ENCODE measurements at places on chromosomes 1 and 21.

DNA sequence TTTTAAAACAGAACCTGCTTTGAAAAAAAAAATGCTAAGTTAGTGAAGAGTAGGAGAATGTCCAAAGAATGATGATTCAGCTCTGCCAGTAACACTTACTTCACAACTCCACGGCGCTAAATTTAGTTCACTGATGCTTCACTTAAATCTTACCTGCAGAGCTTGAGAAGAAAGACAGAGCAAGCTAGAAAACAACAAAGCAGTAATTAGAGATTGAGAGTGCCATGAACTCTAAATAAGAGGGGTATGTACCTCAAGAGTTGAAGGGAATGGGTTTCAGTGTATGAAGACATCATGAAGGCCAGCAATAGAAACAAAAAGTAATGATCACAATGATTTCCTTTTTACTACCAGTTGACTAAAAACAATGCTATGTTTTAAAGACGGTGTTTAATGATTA lies 32.8 kb downstream of the EPRS1 start:
- peak; percentile 41 for DNase-seq

DNA sequence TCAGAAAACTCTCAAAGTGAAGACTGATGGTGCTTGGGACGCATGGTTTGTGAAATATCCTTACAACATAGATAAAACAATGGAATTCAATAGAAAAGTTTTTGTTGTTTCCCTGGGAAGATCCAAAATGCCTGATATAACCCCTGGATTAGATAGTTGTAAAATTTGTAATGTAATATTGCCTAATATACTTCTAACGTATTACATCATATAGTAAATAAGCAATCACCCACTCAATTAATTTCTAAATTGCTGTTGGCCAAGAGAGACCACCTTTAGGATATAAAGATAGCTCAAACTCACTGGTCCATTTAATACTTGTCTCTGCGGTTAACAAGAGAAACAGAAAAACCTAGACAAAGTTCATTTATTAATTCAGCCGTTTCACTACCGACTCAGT lies 42.2 kb downstream of the TTC13 start:
- DNase-seq: no peak

GRCh38 chr1:4075436-4076225 lies 175.6 kb upstream of the C1orf174 start:
- DNase-seq: no peak

DNA sequence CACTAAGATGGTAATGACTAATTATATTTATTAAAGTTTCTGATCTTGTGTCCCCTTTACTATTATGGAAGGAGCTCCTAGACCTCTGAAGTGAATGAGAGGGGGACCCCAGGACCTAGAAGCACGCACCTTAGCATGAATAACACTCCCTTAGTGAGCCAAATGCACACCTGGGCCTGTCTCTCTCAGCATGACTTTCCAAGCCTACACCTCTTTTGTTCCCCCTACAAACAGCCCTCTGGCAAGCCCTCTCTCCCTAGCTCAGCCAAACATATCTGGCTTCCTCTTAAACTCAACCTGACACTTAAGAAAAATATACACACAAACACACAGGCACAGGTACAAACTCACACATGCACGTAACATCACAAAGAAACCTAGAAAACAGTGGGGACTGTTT lies 7.3 kb upstream of the CTH start:
- no peak for DNase-seq

DNA sequence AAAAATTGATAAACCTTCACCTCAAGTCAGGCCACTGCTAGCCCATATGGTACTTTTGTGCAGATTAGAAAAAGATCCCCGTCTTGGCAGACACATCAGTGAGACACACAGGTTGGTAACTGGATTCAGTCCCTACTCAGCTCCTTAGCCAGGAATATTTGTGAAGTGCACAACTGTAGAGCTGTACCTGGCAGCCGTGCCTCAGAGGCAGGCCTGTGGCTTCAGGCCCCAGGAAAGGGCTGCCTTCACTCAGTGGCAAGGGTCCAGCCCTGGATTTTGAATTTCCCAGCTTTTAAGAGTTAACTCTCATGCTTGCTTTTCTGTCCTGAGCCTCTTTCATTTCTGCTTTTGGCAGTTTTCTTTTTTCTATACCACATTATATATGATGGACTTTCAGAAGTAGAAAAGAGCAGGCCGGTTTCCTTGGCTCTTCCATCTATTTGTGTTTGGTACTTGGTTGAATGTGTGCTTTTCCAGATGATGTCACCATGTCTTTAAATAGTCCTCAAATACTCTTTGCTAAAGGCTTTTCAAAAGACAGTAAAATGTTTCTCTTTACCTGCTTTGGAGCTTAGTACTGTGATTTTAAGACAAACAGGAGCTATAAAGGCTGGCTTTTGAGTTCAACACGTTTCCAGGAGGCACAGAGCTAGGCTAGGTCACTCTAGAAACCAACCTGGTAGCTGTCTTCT lies 186.6 kb downstream of the AK5 start:
- no peak for DNase-seq

- DNase-seq: peak; percentile 66
Measured at GRCh38 chr1:25819491-25820246, at the start of gene MTFR1L. MTFR1L (plus strand) TSS chr1:25819954; CDS start chr1:25823105, 3,151 bp downstream.

- no peak for DNase-seq
Measured at GRCh38 chr1:24931146-24931467, 1.0 kb upstream of the RUNX3 start.

DNA sequence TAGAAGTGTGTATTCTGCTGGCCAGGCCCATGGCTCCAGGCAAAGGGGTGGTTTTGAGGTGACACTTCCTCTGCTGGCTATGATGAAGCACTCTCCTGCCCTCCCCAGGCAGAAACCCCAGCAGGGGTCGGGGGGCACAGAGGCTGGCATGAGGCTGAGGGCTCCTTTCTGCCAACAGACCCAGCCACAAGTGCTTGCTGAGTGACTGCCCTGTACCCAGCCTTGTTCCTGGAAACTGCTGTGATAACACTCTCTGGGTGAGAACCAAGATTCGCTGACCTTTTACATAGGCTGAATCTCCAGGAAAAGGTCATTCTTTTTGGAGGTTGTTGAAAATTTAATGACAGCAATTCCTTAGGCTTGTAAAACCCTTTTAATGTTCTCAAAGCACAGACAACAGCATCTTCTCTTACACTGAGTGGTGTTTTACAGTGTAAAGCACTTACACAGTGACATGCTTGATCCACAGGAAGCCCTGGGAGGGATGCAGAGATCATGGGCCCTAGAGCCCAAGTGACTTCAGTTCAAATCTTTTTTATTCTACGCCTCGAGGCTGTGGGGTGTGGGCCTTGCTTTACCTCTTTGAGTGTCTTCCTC lies 155.5 kb upstream of the FGGY start:
- DNase-seq: no peak

DNA sequence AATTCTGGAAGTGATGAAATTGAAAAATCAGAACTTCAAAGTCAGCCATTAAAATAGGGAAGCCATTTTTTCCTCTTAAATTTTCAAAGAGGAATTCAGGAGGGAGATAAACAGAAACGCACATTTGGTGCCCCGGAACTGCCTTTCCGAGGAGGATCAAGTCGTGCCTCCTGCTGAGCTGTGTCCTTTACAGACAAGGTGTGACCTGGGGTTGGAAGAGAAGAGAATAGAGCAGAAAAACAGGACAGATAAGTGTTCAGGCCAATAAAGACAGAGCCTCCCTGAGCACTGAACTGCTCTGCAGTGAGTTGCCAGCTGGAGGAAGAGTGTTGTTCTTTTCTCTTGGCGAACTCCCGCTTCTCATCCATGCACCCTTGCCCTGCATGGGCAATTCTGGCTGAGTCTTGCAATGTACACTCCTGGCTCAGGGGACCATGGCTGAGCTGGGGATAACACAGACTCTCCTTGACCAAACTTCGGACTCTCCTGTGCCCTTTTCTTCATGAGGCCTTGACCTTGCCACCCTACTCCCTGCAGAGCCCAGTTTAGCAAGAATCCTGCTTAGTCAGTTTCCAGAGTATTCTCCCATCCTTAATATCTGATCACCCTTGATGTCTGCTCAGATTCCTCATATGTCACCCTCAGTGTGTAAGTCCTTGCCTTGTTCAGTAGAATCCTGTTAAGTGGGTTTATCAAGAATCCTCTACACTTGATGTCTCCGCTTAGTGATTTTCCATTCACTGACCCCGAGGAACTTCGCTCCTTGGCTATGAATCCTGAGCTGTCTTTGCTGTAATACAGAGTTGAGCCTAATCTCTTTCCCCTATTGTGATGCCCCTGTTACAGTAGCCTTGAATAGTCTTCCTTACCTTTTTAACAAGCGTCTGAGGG lies 1.3 kb upstream of the MTARC1 start:
- no peak for DNase-seq

GRCh38 chr1:166235728-166236127 lies 68.9 kb upstream of the FAM78B start:
- DNase-seq: no peak

DNA sequence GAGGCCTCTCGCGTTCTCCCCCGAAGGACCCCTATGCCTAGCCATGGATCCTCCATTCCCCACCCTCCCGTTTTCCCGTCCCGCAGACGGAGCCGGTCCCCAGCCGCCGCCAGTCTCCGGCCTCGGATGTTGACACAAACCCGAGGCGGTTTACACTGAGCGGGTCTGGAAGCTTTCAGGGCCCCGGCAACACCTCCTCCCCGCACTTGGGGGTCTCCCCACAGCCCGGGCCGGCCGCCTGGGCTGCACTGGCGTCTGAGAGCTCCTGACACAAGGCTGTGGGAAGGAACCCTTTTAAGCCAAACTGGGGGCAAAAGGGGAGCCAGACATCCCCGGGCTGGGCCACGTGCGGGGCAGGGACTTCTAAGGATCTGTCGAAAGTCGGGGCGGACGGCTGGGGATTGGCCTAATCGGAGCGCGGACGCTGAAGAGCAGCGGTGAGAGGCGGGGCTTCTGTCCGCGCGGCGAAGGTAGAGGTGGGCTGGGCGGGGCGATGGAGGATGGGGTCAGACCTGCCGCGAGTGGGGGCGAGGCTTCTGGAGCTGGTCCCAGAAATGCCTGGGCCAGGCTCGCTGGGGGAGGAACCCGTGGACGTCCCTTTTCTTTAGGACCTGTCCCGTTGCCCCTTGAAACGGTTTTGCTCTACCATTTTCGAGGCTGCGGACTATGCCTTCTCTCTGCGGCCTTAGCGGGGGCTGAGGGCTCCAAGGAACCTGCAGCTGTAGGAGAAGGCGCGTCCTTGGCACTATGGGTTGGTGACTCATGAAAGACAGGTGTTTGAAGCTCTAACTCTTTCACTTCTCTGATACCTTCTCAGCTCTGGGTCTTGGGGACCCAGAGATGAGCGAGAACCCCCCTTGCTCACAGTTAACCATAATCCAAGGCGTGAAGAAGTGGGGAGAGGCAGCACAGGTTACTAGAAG lies 1.2 kb upstream of the HPCAL4 start:
- DNase-seq: no peak

DNA sequence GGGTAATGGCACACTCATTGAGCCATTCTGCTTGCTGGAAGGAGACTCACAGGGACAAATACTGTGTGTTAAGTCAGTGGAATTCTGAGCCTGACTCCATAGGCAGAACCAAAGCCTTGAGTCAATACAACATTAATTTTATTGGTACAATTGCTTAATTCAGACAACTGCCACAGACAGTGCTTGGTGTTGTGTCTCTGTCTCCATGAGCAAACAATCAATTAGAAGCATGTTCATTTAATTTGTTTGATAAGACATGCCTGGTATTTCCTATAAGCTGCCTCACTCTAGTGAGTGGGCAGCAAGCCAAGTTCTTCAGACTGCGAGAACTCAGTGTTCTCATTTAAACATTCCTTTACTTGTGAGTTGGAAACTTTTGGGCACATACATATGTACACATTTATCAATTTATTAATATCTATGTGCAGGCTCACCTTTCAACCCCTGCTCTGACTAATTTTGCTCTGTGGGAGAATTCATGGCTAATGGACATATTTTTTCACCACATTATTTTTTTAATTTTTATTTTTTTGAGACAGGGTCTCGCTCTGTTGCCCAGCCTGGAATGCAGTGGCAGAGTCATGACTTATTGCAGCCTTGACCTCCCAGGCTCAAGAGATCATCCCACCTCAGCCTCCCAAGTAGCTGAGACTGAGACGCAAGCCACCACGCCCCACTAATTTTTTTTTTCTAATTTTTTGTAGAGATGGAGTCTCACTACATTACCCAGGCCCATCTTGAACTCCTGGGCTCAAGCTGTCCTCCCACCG lies 4.5 kb upstream of the SRSF10 start:
- DNase-seq: peak; percentile 89

- DNase-seq: no peak
Measured at GRCh38 chr1:73463873-73464272, 734.1 kb downstream of the LRRIQ3 start.

DNA sequence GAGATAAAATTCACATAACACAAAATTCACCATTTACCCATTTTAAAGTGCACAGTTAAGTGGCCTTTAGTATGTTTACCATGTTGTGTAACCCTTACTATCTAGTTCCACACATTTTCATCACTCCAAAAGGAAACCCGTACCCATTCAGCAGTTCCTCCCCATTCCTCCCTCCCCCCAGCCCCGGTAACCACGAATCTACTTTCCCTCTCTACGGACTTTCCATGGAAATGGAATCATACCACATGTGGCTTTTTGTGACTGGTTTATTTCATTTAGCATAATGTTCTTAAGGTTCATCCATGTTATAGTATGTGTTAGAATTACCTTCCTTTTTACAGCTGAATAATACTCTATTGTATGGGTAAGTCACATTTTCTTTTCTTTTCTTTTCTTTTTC lies 10.9 kb downstream of the DOP1B start:
- no peak for DNase-seq

DNA sequence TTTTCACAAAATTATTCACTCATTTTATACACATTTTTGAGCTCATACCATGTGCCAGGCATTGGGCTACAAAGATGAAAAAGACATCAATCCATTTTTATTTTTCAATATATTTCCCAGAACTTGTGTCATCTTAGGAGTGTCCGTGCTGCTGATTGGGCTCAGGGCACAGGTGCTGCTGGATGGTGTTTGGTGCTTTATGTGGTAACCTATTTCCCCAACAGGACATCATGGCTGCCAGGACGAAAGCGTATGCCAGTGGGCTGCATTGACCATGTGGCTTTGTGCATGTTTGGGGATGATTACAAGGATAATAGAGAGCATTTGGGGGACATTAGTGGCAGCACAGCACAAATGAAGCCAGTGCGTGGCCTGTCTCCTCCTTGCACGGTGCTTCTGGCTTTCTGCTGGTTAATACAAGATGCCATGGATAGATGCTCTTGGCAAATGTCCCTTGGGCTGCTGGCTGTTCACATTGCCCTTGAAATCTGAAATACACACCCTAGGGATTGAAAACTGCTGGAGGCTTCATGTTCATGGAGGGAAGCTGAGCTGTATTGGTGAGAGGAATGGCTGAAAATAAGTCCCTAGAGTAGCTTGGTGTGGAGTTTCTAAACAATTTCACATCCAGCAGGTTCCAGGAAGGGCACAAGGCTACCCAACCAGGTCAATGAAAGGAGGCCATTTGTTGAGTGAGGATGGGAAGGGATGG lies 52.3 kb downstream of the TENT5C start:
- DNase-seq: no peak

- DNase-seq: no peak
Measured at GRCh38 chr1:33336580-33336979, 15.7 kb upstream of the A3GALT2 start.

GRCh38 chr1:6971048-6971447 lies 185.8 kb downstream of the CAMTA1 start:
- peak; percentile 52 for DNase-seq

All from fibroblast of skin of right quadriceps (primary cell).